ENCODE measurements at places on chromosomes 7 and 10. TPM values are rescaled to one million over a fixed set of nuclear protein-coding genes. Genes with fewer than 3 reads are reported as not detected.

DNA sequence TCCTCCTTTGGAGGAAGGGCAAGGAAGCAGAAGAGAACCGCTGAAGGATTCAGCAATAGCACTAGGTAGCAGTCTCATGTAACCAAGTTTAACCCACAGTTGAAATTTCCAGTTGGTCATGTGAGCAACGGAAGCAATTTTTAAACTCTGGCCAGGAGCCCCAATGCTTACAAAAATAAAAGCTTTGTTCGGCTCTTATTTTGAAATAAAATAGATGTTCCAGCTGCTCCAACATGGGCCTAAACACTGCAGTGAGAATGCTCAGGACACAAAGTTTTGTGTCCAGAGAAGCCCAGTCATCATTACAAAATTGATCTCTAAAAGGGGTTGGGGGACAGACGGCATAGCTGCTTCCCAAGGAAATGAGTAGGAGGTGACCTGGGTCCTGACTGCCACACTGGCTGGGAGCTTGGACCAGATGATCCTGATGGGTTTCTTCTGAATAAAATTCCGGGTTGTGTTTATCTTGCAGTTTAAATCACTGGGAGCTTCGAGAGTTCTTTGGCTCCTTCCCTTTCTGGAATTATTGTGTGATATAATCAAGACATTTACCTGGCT, 452 bp upstream of the TMEM140 start:
- H3K27ac ChIP-seq = no peak overlapping the region
- no peak for DNase-seq
- no peaks in the 10 kb centered on the region for H3K27me3 ChIP-seq
- H3K4me1 ChIP-seq = no peaks in the 10 kb centered on the region
- no peak overlapping the region for H3K4me3 ChIP-seq

GRCh38 chr10:128704716-128705115, 578.5 kb upstream of the MKI67 start:
- peaks cover 8% of the 10 kb centered on the region for H3K36me3 ChIP-seq
- peaks cover 2% of the 10 kb centered on the region for H3K4me1 ChIP-seq
- peaks cover 2% of the 10 kb centered on the region for H3K27me3 ChIP-seq

DNA sequence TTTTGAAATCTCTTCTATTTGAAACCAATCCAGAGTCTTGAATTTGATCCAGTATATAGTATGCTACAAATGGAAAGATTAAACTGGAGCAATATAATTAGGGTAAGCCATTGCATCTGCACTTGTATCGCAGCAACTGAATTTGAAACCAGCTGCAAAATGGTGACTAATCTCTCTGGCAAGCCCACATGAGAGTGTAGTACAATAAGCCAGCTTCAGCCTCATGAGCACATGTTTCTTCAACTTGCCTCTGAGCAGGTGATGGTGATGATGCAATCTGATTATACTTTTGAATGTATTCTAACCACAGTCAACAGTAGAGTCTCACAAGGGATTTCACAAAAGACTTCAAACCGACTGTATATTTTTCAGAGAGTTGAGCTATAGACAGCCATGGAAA, 829 bp upstream of the RPA3 start:
- no peak overlapping the region for H3K27ac ChIP-seq
- DNase-seq = no peak

DNA sequence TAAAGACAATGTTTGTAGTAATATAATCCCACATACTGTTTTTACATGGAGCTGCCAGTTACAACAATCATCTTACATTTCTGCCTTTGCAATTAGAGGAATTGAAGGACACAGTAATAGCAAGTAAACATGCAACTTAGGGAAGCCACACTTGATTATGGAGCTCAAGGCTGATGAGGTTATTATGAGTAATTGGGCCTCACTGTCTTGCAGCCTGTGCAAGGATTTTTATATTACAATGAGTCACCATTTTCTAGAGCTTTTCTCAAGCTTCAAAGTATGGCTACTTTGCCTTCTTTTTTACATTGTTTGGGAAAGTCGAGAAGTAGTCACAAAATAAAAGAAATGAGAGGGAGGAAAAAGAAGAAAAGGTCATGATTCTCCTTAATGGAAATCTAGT, 226.4 kb downstream of the KIAA1217 start:
- H3K27ac ChIP-seq = no peak overlapping the region
- no peak for DNase-seq
- no peak overlapping the region for H3K4me3 ChIP-seq
- no peaks in the 10 kb centered on the region for H3K4me1 ChIP-seq
- peaks cover 4% of the 10 kb centered on the region for H3K27me3 ChIP-seq
- no peaks in the 10 kb centered on the region for H3K36me3 ChIP-seq

CUZD1 gene
- 2.4 TPM for total RNA-seq

NME8 gene
- total RNA-seq = not detected

BTRC gene
- total RNA-seq = 28.9 TPM

All from glutamatergic neuron (in vitro differentiated cells).